NCI-H460 (cell line): ENCODE measurements at places on chromosomes 5 and 9. TPM values are rescaled to one million over a fixed set of nuclear protein-coding genes. Genes with fewer than 3 reads are reported as not detected.

CKMT2 gene
- not detected in 2 replicates for total RNA-seq

ACER2 gene
- 2.2 and 2.8 TPM in 2 replicates for total RNA-seq

ORM1 gene
- not detected in 2 replicates for total RNA-seq

PTGES gene
- 25.9 and 27.4 TPM in 2 replicates for total RNA-seq

MTAP gene
- total RNA-seq, result 43.7 and 55.3 TPM in 2 replicates

SPINK13 gene
- total RNA-seq, result 1.3 and 2.8 TPM in 2 replicates

ARL14EPL gene
- total RNA-seq, result not detected in 2 replicates

ALDH1A1 gene
- 155 and 158 TPM in 2 replicates for total RNA-seq

NIM1K gene
- total RNA-seq, result 0.55 TPM in 1 of 2 replicates, not detected in the other

CPEB4 gene
- total RNA-seq, result 26.1 and 26.6 TPM in 2 replicates

CCDC112 gene
- 10.9 and 13.0 TPM in 2 replicates for total RNA-seq

GABRG2 gene
- not detected in 2 replicates for total RNA-seq

RNF183 gene
- 0.32 TPM in 1 of 2 replicates, not detected in the other for total RNA-seq

ADAMTS12 gene
- total RNA-seq, result 0.92 and 1.6 TPM in 2 replicates

GRIN1 gene
- total RNA-seq, result not detected in 2 replicates

FLT4 gene
- 4.1 and 6.0 TPM in 2 replicates for total RNA-seq

MLANA gene
- not detected in 2 replicates for total RNA-seq

MEF2C gene
- 26.5 and 29.8 TPM in 2 replicates for total RNA-seq

IFNA21 gene
- not detected in 2 replicates for total RNA-seq

ZDHHC11 gene
- 6.9 and 8.9 TPM in 2 replicates for total RNA-seq

MSX2 gene
- 11.7 TPM in 2 replicates for total RNA-seq

ENTPD2 gene
- total RNA-seq, result not detected in 2 replicates

PPP3R2 gene
- not detected in 2 replicates for total RNA-seq

IFNA17 gene
- not detected in 2 replicates for total RNA-seq

ACTBL2 gene
- total RNA-seq, result not detected in 2 replicates

SAPCD2 gene
- total RNA-seq, result 32.4 and 43.6 TPM in 2 replicates

IFNB1 gene
- not detected in 2 replicates for total RNA-seq

OSTF1 gene
- 15.7 and 19.3 TPM in 2 replicates for total RNA-seq

ITGA2 gene
- total RNA-seq, result 5.0 and 5.5 TPM in 2 replicates

LECT2 gene
- total RNA-seq, result not detected in 2 replicates

ZBED3 gene
- total RNA-seq, result 2.9 and 3.3 TPM in 2 replicates

QRFP gene
- total RNA-seq, result not detected in 2 replicates

IFNA2 gene
- total RNA-seq, result not detected in 2 replicates

NDST1 gene
- 19.5 and 20.8 TPM in 2 replicates for total RNA-seq

ECM2 gene
- total RNA-seq, result 0.07 TPM in 1 of 2 replicates, not detected in the other

HAPLN1 gene
- total RNA-seq, result not detected in 2 replicates

PCDHB4 gene
- not detected in 2 replicates for total RNA-seq

TAF11L5 gene
- not detected in 2 replicates for total RNA-seq

CD72 gene
- not detected in 2 replicates for total RNA-seq

PCDHAC1 gene
- total RNA-seq, result 0.92 and 1.1 TPM in 2 replicates

DOCK8 gene
- total RNA-seq, result 0.12 and 0.69 TPM in 2 replicates
